ENCODE measurements at places on chromosomes 1 and 21. TPM values are rescaled to one million over a fixed set of nuclear protein-coding genes. Genes with fewer than 3 reads are reported as not detected.

The HSD3B2 gene
- total RNA-seq, result not detected

The MAEL gene
- total RNA-seq, result 8.5 TPM

The RCC2 gene
- total RNA-seq, result 9.1 TPM

The SPRR2A gene
- not detected for total RNA-seq

The SYT14 gene
- total RNA-seq, result not detected

The TBX15 gene
- 2.1 TPM for total RNA-seq

The FCRL2 gene
- total RNA-seq, result not detected

The C1orf87 gene
- not detected for total RNA-seq

GRCh38 chr1:116097626-116098025 is 13.6 kb upstream of the MAB21L3 start:
- H3K4me1 ChIP-seq, result no peaks in the 10 kb centered on the region
- H3K27me3 ChIP-seq, result no peaks in the 10 kb centered on the region
- no peak overlapping the region for H3K27ac ChIP-seq
- no peaks in the 10 kb centered on the region for H3K36me3 ChIP-seq
- H3K4me3 ChIP-seq, result no peak overlapping the region

- no peak overlapping the region for H3K4me3 ChIP-seq
- H3K36me3 ChIP-seq, result no peaks in the 10 kb centered on the region
- H3K27ac ChIP-seq, result no peak overlapping the region
- H3K4me1 ChIP-seq, result no peaks in the 10 kb centered on the region
- H3K27me3 ChIP-seq, result no peaks in the 10 kb centered on the region
These were observed 29.5 kb upstream of the CLCA4 start for GRCh38 chr1:86517336-86517735.

GRCh38 chr1:182340233-182341058 is 51.1 kb downstream of the GLUL start:
- H3K4me1 ChIP-seq, result peaks cover 13% of the 10 kb centered on the region
- H3K27me3 ChIP-seq, result no peaks in the 10 kb centered on the region
- no peak overlapping the region for H3K27ac ChIP-seq
- no peak for DNase-seq
- no peaks in the 10 kb centered on the region for H3K36me3 ChIP-seq

DNA sequence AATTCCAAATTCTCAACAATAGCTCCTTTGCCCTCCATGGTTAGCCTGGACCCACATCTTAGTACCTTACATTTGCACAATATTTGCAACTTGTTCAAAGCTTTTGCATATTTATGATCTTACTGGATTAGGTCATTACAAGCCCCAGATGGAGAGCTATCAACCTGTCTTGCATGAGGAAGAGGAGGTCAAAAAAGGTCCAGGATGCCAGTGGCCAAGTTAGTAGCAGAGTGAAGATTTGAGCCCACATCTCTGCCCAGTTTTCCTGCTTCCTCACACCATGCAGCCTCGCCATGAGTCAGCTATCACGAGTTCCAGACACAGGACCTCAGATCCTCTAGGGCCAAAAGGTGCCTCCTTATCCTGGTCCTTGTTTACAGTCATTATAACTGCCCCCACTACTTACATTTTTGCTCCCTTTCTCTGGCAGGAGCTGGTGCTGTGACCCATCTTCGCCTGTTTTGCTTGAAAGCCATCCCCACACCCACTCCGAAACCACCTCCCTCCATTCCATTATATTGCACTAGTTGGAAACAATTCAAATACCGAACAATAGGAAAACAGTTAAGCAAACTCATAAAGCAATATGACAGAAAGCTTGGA is 5.0 kb upstream of the AHCYL1 start:
- DNase-seq, result no peak
- no peaks in the 10 kb centered on the region for H3K27me3 ChIP-seq

DNA sequence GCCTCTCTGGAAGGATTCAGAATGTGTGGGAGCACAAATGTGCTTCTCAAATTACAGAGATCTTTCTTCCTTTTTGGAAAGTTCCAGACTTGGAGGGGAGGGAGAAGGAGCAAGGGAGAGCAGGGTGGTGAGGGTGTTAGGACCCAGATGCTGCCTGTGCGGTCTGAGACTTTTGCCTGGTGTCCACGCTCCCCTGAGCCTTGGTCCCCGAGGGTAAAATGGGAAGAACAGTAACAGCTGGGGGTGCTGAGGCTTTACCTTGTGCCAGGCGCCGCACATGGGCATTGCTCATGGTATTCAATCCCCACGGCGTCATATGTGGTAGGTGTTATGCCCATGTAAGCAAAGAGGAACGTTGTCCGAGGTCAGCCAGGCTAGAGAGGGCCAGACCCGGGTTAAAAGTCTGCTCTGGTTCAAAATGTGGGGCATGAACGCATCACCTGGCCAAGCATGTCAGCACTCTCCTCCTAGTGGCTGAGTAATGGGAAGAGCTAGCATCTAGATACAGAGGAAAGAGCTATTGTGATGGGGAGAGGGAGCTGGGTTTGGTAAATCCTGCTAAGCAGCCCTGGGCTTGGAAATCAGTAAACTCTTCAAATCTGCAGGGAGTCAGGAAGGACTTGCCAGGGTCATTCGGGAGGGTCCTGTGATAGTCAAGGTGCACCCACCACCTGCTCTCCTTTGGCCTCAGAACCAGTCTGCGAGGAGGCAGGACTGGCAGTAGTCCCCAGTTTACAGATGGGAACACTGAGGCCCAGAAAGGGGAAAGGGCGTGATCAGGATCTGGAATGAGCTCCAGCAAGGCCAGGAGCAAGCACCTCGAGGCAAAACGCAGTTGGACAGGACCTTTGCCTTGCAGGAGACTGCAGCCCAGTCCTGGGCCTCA is 4.5 kb upstream of the RUNX3 start:
- H3K36me3 ChIP-seq, result no peaks in the 10 kb centered on the region
- H3K4me1 ChIP-seq, result no peaks in the 10 kb centered on the region
- no peak overlapping the region for H3K27ac ChIP-seq
- H3K27me3 ChIP-seq, result peaks cover 39% of the 10 kb centered on the region
- no peak for DNase-seq
- H3K4me3 ChIP-seq, result no peak overlapping the region

DNA sequence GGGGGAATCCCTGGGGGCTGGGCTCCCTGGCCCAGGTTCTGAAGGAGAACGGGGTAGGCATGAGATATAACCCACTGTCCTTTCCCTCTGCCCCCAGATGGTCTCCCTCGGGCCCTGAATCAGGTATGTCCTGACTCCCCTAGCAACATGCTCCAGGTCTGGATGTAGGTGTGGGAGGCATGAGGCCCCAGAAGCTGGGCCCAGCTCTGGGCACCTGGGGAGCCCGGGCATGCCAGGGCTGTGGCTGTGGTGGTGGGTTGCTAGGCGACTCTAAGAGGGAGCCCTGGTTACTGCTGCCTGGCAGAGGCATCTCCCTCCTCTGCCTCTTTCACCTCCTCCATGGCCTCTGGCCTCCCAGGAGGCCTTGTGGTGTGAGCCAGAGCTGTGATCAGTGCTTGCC is 16.2 kb downstream of the FOXO6 start:
- no peak overlapping the region for H3K27ac ChIP-seq
- H3K27me3 ChIP-seq, result no peaks in the 10 kb centered on the region
- no peak overlapping the region for H3K4me3 ChIP-seq
- H3K36me3 ChIP-seq, result no peaks in the 10 kb centered on the region
- no peak for DNase-seq
- H3K4me1 ChIP-seq, result no peaks in the 10 kb centered on the region

GRCh38 chr21:24829397-24829796 is 777.9 kb downstream of the MRPL39 start:
- DNase-seq, result no peak
- H3K4me1 ChIP-seq, result no peaks in the 10 kb centered on the region
- H3K36me3 ChIP-seq, result no peaks in the 10 kb centered on the region
- no peaks in the 10 kb centered on the region for H3K27me3 ChIP-seq
- no peak overlapping the region for H3K27ac ChIP-seq

DNA sequence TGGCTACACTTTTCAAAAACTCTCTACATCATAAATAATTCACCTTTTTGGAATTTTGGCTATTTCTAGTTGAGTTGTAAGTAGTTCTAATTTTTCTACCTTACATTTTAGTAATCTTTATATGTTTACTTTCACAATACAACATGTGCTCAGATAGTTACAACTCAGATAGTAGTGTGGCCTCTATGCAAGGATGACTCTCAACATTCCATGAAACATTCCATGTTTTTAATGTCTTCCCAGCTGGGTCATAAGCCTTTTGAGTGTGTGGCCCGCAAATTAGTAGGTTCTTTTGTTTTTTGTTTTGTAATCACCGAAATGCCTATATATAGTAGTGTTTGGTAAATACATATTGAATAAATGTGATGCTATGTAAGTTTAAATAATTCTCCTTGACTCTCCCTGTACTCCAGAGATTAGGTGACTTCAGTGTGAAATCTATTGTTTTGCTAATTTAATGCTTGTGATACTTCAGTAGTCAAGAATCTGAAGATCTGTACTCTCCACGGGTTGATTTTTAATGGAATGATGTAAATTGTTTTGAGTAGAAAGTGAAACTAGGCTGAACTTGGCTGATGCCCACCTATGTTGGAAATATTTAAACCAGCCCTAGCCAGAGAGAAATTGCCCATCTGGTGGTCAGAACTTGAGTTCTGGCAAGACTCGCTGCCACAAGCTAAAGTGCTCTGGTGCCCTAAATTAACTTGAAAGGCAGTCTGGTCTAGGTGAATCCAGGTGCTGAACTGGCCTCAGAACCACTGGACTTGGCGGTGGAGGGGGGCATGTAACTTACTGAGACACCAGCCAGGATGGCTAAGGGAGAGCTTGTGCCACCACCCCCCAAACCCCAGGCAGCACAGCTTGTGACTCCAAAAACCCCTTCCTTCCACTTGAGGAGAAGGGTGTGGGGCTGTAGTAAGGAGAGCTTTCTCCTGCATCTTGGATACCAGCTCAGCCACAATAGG is 165.6 kb downstream of the USP25 start:
- no peak overlapping the region for H3K4me3 ChIP-seq
- H3K4me1 ChIP-seq, result no peaks in the 10 kb centered on the region
- H3K27ac ChIP-seq, result no peak overlapping the region
- no peaks in the 10 kb centered on the region for H3K27me3 ChIP-seq
- DNase-seq, result no peak
- no peaks in the 10 kb centered on the region for H3K36me3 ChIP-seq

DNA sequence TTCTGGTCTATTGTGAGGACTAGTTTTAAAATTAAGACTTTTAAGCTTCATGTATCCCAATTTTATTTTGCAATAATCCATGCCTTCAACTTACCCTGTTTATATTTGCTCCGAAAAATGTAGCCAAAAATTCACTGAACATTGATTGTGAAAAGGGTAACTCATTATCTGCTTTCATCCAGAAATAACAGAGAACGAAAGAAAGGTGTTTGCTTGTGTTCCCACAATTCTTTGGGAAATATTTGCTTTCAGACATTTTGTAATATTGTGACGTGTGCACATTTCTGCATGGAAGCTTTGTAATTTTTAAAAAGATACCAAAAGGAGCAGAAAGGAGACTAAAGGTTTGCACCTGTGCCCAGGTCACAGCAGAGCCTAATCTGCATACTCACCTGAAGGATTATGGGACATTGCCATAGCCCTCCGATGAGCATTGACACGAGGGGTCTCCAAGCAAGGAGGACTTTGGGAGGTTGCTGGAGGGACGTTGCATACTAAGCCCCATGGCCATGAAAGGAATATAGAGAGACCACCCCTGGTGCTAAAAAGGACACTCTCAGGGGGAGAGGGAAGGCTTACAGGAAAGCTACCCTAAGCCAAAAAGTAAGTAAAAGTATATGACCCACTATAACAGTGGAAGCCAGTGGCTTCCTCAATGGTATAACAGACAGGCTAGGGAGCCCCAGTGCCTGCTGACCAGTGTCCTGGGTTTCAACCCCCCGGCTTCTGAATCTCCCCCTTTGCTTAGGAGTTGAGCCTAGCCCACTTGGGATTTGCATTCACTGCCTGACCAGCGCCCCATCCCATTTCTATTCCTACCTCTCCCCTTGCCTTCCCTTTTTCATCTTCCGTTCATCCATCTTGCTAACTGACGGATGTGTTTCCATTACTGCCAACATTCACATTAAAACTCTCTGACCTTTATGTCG is 148.6 kb upstream of the ZC3H12A start:
- no peaks in the 10 kb centered on the region for H3K27me3 ChIP-seq
- DNase-seq, result no peak
- no peak overlapping the region for H3K27ac ChIP-seq

- DNase-seq, result no peak
- H3K4me3 ChIP-seq, result no peak overlapping the region
- H3K27ac ChIP-seq, result no peak overlapping the region
- H3K36me3 ChIP-seq, result peaks cover 27% of the 10 kb centered on the region
- no peaks in the 10 kb centered on the region for H3K4me1 ChIP-seq
These were observed 5.0 kb downstream of the SLC25A44 start for GRCh38 chr1:156198831-156199349.

- no peak overlapping the region for H3K4me3 ChIP-seq
- no peak for DNase-seq
- H3K4me1 ChIP-seq, result no peaks in the 10 kb centered on the region
- no peaks in the 10 kb centered on the region for H3K36me3 ChIP-seq
- no peaks in the 10 kb centered on the region for H3K27me3 ChIP-seq
These were observed 35.6 kb downstream of the IL23R start for GRCh38 chr1:67201891-67202290.

DNA sequence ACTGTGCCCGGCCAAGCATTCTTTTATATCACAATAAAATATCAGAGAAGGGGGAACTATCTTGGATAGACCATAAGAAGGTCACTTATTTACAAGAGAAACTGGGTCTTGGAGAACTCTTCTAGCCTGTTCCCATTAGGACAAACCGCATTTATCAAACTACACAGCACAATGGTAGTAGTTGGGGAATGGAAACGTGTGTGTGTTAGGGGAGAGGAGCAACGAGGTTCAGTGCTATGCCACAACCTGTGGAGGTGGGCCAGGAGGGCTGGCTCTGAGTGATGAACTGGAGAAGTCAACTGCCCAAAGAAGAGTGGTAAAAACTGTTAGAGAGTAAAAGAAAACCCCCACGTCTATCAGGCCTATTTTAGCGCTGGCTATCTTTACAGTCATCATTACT is 1.6 kb downstream of the DONSON start:
- no peak for DNase-seq
- H3K4me3 ChIP-seq, result no peak overlapping the region
- no peak overlapping the region for H3K27ac ChIP-seq
- H3K4me1 ChIP-seq, result peaks cover 9% of the 10 kb centered on the region
- H3K36me3 ChIP-seq, result no peaks in the 10 kb centered on the region

GRCh38 chr1:155228096-155228427 is 19.6 kb downstream of the MTX1 start:
- H3K27me3 ChIP-seq, result no peaks in the 10 kb centered on the region
- no peaks in the 10 kb centered on the region for H3K4me1 ChIP-seq
- H3K36me3 ChIP-seq, result no peaks in the 10 kb centered on the region
- H3K4me3 ChIP-seq, result no peak overlapping the region

- no peak overlapping the region for H3K4me3 ChIP-seq
- H3K36me3 ChIP-seq, result no peaks in the 10 kb centered on the region
- no peak overlapping the region for H3K27ac ChIP-seq
- no peaks in the 10 kb centered on the region for H3K4me1 ChIP-seq
- H3K27me3 ChIP-seq, result no peaks in the 10 kb centered on the region
- DNase-seq, result no peak
These were observed 75.7 kb downstream of the PTPN14 start for GRCh38 chr1:214475746-214476145.

GRCh38 chr21:36693489-36694030 is 5.4 kb upstream of the SIM2 start:
- no peak overlapping the region for H3K27ac ChIP-seq
- peaks cover 61% of the 10 kb centered on the region for H3K27me3 ChIP-seq
- no peak for DNase-seq

GRCh38 chr1:39080269-39080826 is 54.2 kb downstream of the NDUFS5 start:
- peak overlapping the region; percentile 29 for H3K27ac ChIP-seq
- peaks cover 22% of the 10 kb centered on the region for H3K4me1 ChIP-seq
- DNase-seq, result no peak
- H3K4me3 ChIP-seq, result no peak overlapping the region

- DNase-seq, result no peak
- H3K4me1 ChIP-seq, result no peaks in the 10 kb centered on the region
- H3K36me3 ChIP-seq, result peaks cover 7% of the 10 kb centered on the region
- no peak overlapping the region for H3K4me3 ChIP-seq
These were observed 18.0 kb downstream of the COL16A1 start for GRCh38 chr1:31685795-31686194.

- no peak overlapping the region for H3K27ac ChIP-seq
- H3K4me1 ChIP-seq, result no peaks in the 10 kb centered on the region
These were observed 55.8 kb upstream of the RC3H1 start for GRCh38 chr1:174077749-174078490.

All from right atrium auricular region (tissue), 2 donors.